ENCODE measurements at places on chromosomes 12 and 14. TPM values are rescaled to one million over a fixed set of nuclear protein-coding genes. Genes with fewer than 3 reads are reported as not detected.

The GPX2 gene
- total RNA-seq, result not detected

The MMP17 gene
- total RNA-seq, result 15.6 TPM

The ZNF385A gene
- total RNA-seq, result 4.0 TPM

The INHBE gene
- total RNA-seq, result 1.4 TPM

The RNF212B gene
- not detected for total RNA-seq

The FBRSL1 gene
- total RNA-seq, result 5.7 TPM

The RASSF8 gene
- 33.5 TPM for total RNA-seq

The SAMD15 gene
- total RNA-seq, result 2.6 TPM

The DCAF11 gene
- total RNA-seq, result 46.7 TPM

The TRIM9 gene
- total RNA-seq, result 1.8 TPM

The SLC35E3 gene
- total RNA-seq, result 5.9 TPM

The NFKBIA gene
- total RNA-seq, result 42.9 TPM

The SCN8A gene
- total RNA-seq, result 3.3 TPM

The SERPINA12 gene
- not detected for total RNA-seq

The SINHCAF gene
- 41.9 TPM for total RNA-seq

The TAS2R7 gene
- total RNA-seq, result not detected

The GPRC5D gene
- total RNA-seq, result not detected

The TSPAN19 gene
- total RNA-seq, result 0.10 TPM

The FAM90A1 gene
- not detected for total RNA-seq

The BCAT1 gene
- total RNA-seq, result 90.0 TPM

Data from HT1080 (cell line).